ENCODE measurements at places on chromosomes 5 and 9.

DNA sequence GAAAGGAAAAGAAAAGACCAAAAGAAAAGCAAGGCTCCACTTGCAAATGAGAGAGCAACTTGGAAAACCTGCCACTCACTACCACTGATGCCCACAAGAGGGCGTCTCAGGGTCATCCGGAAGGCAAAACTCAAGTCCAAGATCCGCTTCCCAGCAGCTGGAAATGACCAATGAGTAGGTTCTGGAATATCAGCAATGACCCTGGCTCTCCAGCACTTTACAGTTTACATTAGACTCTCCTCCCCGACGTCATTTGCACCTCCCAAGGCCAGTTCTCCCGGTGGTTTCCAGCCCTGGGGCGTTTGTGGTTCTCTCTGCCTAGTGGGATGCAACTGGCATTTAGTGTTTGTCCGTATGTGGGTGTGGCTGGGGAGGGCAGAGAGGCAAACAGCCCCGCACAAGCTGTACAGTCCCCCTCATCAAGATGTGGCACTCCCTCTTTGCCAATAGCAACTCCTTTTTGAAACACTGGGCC lies 193.8 kb upstream of the ZNF618 start:
- ATAC-seq = no peak

DNA sequence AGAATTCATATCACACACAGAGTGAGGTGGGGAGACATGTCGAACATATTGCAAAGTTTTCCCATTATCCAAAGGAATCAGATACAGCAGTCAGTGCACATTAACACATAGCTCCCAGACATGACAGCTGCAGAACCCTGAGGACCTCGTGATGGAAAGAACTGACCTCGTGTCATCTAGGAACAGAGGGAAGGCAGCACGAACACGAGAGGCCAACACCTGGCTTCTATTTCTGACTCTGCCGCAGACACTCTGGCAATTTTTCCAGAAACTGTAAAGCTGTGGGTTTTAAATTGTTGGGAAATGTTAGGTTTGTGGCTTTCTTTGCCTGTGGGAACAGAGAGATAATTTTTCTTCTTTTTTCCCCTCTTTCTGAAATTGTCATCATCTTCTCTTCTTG lies 315.0 kb upstream of the PIK3R1 start:
- no peak for ATAC-seq

DNA sequence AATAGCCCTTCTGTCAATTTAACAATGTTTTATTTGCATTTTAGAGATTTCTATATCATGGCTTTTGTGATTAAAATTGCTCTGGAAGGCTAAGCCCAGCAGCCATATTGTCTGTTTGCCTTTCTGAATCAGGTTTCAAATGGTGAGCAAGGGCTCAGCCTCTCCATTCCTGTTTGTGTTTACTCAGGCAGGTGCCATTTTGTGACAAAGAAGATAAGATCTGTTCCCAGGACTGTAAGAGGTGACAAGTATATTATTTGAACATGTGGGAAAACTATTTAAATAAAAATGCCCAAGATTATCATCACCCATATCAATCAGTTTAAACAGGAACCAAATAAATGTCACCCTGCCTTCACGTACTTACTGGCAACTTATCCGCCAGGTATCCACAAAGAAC lies 641.3 kb upstream of the KLF4 start:
- ATAC-seq = no peak

- ATAC-seq = no peak
These were observed 694 bp downstream of the RMI1 start for GRCh38 chr9:83981126-83981871.

GRCh38 chr9:70257991-70258691 lies 637 bp upstream of the SMC5 start:
- ATAC-seq = peak; percentile 62

DNA sequence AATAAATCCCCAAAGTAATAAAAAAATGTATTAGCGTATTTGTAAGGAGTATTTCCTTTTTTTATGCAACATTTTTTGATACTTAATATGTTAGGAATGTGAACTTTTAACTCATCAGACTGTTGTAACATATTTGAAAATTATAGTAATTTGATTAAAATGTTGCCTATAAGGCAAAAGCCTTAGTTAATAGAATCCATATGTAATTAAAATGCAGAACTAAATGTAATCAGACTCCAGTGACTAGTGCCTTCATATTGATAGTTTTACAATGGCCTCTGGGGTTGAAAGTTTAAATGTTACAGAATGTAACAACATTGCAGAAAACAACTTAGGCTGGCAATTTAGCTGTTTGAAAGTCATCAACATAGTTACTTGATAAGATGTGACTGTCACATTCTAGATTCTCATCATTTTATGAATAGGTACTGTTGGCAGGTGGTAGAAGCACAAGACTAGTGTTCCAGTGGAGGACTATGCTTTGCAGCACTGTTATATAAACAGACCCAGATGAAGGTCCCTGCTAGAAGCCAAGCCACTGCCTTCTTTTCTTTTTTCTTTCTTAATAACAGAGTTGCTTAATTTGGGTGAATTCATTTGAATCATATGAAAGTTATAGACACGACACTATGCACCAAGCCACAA lies 382.9 kb downstream of the CCDC171 start:
- no peak for ATAC-seq

- ATAC-seq = no peak
These were observed 19.8 kb upstream of the MTX3 start for GRCh38 chr5:80010754-80011392.

GRCh38 chr5:119200795-119201194 lies 129.9 kb downstream of the DMXL1 start:
- no peak for ATAC-seq
